ENCODE measurements at places on chromosomes 2 and 18.

DNA sequence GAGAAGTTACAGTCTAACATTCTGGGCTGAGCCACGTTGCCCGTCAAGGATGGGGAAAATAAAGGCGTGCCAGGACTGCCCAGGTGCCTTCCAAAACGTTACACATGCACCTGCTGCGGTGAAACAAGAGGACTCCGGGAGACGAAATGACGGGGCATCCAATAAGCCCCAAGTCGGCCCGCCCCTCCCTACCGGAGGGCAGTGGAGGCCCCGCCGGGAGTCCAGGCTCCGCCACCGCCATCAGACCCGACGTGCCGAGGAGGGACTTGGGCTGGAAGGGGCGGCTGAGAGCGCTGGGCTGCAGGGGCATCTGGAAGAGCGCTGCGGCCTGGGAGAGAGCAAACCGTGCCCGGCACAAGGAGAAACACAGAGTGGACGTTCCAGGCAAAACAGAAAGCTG, 112.5 kb upstream of the GPC1 start:
- H3K4me3 ChIP-seq, result no peak overlapping the region
- DNase-seq, result no peak
- no peak overlapping the region for H3K27ac ChIP-seq
- H3K4me1 ChIP-seq, result peaks cover 14% of the 10 kb centered on the region
- peaks cover 17% of the 10 kb centered on the region for H3K27me3 ChIP-seq

DNA sequence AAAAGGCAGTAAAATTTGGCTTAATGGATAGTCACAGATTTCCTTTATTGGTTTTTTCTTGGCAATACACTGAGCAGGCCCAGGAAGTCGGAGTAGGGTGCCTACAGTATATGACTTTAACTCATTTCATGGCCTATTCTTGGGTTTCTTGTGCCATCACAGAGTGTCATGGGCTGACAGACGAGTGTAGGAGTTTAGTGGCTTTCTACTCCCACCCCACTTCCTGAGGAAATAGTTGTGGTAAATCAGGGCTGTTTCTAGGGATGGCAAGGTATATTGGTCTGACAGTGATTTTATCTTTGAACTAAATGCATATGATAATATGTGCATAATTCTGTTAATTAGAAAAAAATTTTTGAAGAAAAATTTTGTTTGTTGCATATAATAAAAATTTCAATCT, 100.1 kb downstream of the PLCL1 start:
- no peak for DNase-seq
- H3K27me3 ChIP-seq, result no peaks in the 10 kb centered on the region
- H3K4me3 ChIP-seq, result no peak overlapping the region
- no peaks in the 10 kb centered on the region for H3K36me3 ChIP-seq
- peaks cover 10% of the 10 kb centered on the region for H3K4me1 ChIP-seq

GRCh38 chr2:52343706-52344266, 1311.9 kb upstream of the NRXN1 start:
- H3K27ac ChIP-seq, result no peak overlapping the region
- H3K36me3 ChIP-seq, result no peaks in the 10 kb centered on the region
- no peaks in the 10 kb centered on the region for H3K27me3 ChIP-seq
- no peak overlapping the region for H3K4me3 ChIP-seq
- no peaks in the 10 kb centered on the region for H3K4me1 ChIP-seq

GRCh38 chr2:79162801-79163200, 3.2 kb upstream of the REG3A start:
- H3K36me3 ChIP-seq, result no peaks in the 10 kb centered on the region
- H3K4me3 ChIP-seq, result no peak overlapping the region
- no peak overlapping the region for H3K27ac ChIP-seq
- no peak for DNase-seq
- no peaks in the 10 kb centered on the region for H3K27me3 ChIP-seq
- H3K4me1 ChIP-seq, result no peaks in the 10 kb centered on the region

GRCh38 chr2:55076721-55077120, 26.5 kb upstream of the RTN4 start:
- H3K4me3 ChIP-seq, result no peak overlapping the region
- H3K27ac ChIP-seq, result no peak overlapping the region
- peaks cover 10% of the 10 kb centered on the region for H3K4me1 ChIP-seq
- no peaks in the 10 kb centered on the region for H3K27me3 ChIP-seq
- no peaks in the 10 kb centered on the region for H3K36me3 ChIP-seq

- H3K4me1 ChIP-seq, result no peaks in the 10 kb centered on the region
- H3K4me3 ChIP-seq, result no peak overlapping the region
- no peaks in the 10 kb centered on the region for H3K27me3 ChIP-seq
- H3K36me3 ChIP-seq, result no peaks in the 10 kb centered on the region
Observed at GRCh38 chr2:9778012-9778411, 65.3 kb upstream of the TAF1B start.

DNA sequence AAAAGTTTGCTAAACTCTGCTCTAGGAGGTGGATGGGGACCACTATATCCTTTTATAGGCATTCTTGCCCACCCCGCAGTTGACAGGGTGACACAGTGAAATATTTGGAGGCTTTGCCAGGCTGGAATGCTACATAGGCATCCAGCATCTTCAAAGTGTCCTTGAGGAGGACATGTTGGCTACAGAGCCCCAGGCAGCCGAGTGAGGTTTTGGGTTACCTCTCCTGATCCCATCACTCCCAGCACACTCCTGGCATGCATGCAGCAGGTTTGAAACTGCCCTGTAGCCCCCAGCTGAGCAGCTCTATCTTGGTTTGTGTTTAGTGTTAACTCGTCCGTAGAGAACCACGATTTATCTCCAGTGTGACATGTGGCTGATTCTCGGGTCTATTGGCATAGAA, 7.3 kb downstream of the FOSL2 start:
- no peaks in the 10 kb centered on the region for H3K27me3 ChIP-seq
- peak overlapping the region; percentile 99 for H3K27ac ChIP-seq
- no peak for DNase-seq
- H3K36me3 ChIP-seq, result peaks cover 55% of the 10 kb centered on the region
- H3K4me1 ChIP-seq, result peaks cover 80% of the 10 kb centered on the region

DNA sequence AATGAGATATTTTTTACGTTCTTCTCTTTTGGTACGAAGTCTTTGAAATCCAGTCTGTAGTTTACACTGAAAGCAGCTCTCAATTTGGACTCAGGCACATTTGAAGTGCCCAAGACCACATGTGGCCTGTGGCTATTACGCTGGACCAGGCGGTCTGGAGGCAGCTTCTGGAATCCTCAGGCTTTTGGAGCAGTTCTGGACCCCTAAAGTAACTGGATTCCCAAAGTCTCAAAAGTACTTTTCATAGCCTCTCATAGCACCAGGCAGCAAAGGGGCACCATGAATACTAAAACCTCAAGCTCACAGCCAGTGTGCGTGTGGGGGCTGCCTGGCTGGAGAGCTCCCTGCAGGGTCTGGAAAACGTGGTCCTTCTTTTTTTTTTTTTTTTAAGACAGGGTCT, 119.0 kb downstream of the SMAD7 start:
- peak overlapping the region; percentile 63 for H3K27ac ChIP-seq
- no peak overlapping the region for H3K4me3 ChIP-seq
- no peaks in the 10 kb centered on the region for H3K27me3 ChIP-seq
- DNase-seq, result no peak

DNA sequence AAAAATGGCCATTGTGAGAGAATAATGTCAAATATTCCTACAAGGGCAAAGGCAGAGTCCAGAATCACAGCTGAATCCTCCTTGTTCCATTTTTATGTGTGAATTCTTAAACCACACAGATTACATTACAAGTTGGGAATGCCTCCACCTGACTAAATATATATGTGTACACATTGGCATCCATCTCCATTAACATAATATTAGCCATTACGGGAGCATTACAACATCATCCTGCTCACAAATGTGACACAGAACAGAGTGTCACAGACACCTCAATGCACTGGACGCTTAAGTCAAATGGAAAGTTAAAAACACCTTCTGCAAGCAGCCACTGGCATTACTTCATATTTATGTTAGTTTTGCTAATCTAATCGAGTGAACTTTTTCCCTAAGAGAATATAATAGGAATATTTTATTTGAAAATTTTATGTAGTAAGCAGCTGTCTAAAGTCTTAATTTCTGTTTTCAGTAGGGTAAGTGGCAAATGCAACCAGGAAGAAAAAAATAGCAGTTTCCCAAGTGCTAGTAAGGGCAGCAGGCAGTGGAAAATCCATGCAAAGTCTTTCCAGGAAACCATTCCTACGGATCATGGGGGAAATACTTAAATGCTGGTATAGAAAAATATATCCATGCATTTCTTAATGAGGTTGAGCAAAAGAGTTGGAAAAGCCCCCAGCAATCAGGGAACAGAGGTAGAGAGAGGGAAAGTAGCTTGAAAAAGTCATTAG, 255.6 kb downstream of the OSR1 start:
- no peak for DNase-seq
- H3K36me3 ChIP-seq, result no peaks in the 10 kb centered on the region
- H3K27me3 ChIP-seq, result no peaks in the 10 kb centered on the region
- no peaks in the 10 kb centered on the region for H3K4me1 ChIP-seq
- H3K27ac ChIP-seq, result no peak overlapping the region

- no peak overlapping the region for H3K27ac ChIP-seq
- H3K36me3 ChIP-seq, result no peaks in the 10 kb centered on the region
- H3K4me3 ChIP-seq, result no peak overlapping the region
- no peaks in the 10 kb centered on the region for H3K27me3 ChIP-seq
- no peak for DNase-seq
Observed at GRCh38 chr2:119327431-119327830, 39.2 kb downstream of the C2orf76 start.

DNA sequence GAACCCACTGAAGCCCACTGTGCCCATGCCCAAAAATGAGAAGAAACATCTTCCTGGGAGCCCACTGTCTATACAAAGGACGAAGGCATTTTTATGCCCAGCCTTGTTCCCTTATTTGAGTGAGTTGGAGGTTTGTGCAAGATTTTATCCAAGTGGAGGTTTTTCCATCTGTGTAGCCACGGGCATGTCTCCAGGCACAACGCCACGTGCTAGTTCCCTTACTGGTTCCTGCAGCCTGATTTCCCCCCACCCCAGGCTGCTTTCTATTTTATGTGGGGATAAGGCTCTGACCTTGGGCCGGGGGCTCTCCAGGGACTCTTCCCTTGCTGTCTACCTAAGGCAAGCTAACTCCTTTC, 22.2 kb upstream of the TXNL4A start:
- no peak overlapping the region for H3K27ac ChIP-seq
- H3K27me3 ChIP-seq, result no peaks in the 10 kb centered on the region
- H3K36me3 ChIP-seq, result no peaks in the 10 kb centered on the region
- no peak overlapping the region for H3K4me3 ChIP-seq
- H3K4me1 ChIP-seq, result peaks cover 13% of the 10 kb centered on the region
- DNase-seq, result no peak

- H3K4me3 ChIP-seq, result no peak overlapping the region
- H3K27me3 ChIP-seq, result no peaks in the 10 kb centered on the region
- no peak overlapping the region for H3K27ac ChIP-seq
- no peak for DNase-seq
Observed at GRCh38 chr2:37874470-37874869, 50.6 kb upstream of the RMDN2 start.

DNA sequence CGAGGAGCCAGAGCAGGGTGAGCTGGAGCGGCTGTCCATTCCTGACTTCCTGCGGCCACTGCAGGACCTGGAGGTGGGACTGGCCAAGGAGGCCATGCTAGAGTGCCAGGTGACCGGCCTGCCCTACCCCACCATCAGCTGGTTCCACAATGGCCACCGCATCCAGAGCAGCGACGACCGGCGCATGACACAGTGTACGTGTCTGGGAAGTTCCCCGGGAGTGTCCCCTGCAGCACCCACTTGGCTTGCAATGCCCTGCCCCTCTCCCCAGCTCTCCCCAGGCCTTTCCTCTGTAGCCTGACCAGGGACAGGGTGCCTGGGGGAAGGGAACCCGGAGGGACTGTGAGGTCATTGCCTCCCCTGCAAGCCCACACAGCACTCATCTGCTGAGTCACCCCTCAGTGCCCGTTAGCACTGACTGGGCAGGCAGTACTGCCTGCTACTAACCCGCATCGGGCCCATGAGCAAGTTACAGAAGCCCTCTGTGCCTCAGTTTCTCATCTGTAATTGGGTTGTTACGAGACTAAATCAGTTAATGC, 29.4 kb upstream of the GMPPA start:
- peaks cover 92% of the 10 kb centered on the region for H3K36me3 ChIP-seq
- no peaks in the 10 kb centered on the region for H3K4me1 ChIP-seq
- peak overlapping the region; percentile 97 for H3K27ac ChIP-seq
- no peaks in the 10 kb centered on the region for H3K27me3 ChIP-seq

- H3K36me3 ChIP-seq, result no peaks in the 10 kb centered on the region
- no peaks in the 10 kb centered on the region for H3K27me3 ChIP-seq
- H3K27ac ChIP-seq, result no peak overlapping the region
- no peak for DNase-seq
- H3K4me1 ChIP-seq, result no peaks in the 10 kb centered on the region
Observed at GRCh38 chr2:167860082-167860481, 387.3 kb downstream of the STK39 start.

GRCh38 chr18:34514238-34514637, 195.9 kb upstream of the DTNA start:
- H3K36me3 ChIP-seq, result no peaks in the 10 kb centered on the region
- H3K4me1 ChIP-seq, result peaks cover 28% of the 10 kb centered on the region
- no peak for DNase-seq
- H3K27me3 ChIP-seq, result no peaks in the 10 kb centered on the region
- no peak overlapping the region for H3K4me3 ChIP-seq
- no peak overlapping the region for H3K27ac ChIP-seq

DNA sequence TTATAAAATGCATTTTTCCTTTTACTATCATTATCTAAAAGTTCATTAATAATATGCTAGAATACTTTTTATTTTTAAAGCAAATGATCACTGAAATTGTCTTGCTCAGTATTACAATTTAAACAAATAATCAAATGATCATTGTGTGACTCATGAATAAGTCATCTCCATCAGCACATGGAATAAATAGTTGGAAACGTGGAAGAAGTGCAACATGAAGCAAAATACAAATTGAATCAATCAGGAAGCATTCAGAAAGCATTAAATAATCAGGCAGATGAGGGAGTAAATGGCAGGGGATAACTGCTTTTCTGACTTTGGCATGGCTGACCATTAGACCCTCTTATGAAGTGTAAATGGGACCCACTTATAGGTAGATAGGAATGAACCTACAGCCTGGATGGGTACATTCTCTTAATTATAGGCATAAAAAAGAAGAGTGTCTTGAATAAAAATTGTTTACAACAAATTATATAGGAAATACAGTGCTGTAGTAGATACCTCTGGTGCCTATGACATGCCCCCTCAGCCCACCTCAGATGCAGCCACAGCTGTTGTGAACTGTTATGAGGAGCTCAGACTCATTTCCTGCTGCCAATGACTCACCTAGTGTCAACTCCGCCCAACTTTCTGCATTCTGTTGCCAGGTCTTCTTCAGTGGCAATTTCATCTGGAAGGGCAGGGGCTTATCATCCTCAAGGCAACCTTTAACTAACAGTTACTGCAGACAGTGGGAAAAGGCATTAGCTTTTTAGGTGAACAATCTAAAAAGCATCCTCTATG, 936.0 kb downstream of the TRIB2 start:
- H3K4me3 ChIP-seq, result no peak overlapping the region
- no peaks in the 10 kb centered on the region for H3K27me3 ChIP-seq

GRCh38 chr2:7015007-7015950, 98.1 kb downstream of the RNF144A start:
- no peaks in the 10 kb centered on the region for H3K4me1 ChIP-seq
- DNase-seq, result no peak
- no peaks in the 10 kb centered on the region for H3K36me3 ChIP-seq
- H3K4me3 ChIP-seq, result no peak overlapping the region
